A673 (cell line): ENCODE measurements at places on chromosomes 2 and 18. TPM values are rescaled to one million over a fixed set of nuclear protein-coding genes. Genes with fewer than 3 reads are reported as not detected.
A peak's percentile ranks its signal among the peaks of the same experiment; 100 is the strongest.

- no peaks in the 10 kb centered on the region for H3K4me1 ChIP-seq
- no peak for DNase-seq
- no peaks in the 10 kb centered on the region for H3K27me3 ChIP-seq
- H3K36me3 ChIP-seq: no peaks in the 10 kb centered on the region
- no peak overlapping the region for H3K27ac ChIP-seq
Measured at GRCh38 chr18:78213361-78213994, 766.1 kb upstream of the SALL3 start.

DNA sequence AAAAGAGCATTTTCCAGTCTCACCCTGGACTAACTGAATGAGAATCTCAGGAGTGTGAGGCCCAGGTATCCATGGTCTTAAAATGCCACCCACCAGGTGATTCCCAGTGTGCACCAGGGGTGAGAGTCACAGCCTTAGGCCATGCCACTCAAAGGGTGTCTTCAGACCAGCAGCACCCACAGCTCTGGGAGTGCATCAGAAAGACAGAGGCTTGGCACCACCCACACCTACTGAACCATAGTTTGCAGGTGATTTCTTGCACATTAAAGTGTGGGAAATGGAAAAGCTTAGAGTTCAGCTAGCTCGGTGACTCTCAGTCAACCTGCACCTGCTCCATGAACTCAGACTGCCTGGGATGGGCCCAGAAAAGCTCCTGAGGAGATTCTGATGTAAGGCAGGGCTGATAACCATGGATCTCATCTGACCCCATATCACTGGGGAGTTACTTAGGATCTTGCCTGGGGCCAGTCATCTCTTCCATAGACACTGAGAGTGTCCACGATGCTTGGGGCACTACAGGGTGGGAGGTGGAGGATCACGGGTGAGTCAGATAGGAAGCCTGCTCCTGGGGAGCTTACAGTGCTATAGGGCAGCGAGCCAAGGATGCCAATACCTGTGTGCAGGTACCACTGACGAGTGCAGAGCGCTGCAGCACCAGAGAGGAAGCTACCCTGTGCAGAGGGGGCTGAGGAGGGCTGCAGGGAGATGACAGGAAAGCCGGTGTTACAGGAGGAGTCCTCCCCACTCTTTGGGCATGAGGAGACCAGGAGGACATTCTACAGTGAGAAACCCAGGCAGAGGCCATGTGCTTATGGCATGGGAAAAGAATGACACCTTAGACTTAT, 4.6 kb downstream of the IL37 start:
- no peak for DNase-seq
- H3K27me3 ChIP-seq: no peaks in the 10 kb centered on the region
- no peaks in the 10 kb centered on the region for H3K4me1 ChIP-seq
- no peak overlapping the region for H3K27ac ChIP-seq
- no peak overlapping the region for H3K4me3 ChIP-seq

GRCh38 chr2:106995556-106995955, 109.6 kb upstream of the ST6GAL2 start:
- no peak for DNase-seq
- H3K4me1 ChIP-seq: no peaks in the 10 kb centered on the region
- H3K27me3 ChIP-seq: no peaks in the 10 kb centered on the region

DNA sequence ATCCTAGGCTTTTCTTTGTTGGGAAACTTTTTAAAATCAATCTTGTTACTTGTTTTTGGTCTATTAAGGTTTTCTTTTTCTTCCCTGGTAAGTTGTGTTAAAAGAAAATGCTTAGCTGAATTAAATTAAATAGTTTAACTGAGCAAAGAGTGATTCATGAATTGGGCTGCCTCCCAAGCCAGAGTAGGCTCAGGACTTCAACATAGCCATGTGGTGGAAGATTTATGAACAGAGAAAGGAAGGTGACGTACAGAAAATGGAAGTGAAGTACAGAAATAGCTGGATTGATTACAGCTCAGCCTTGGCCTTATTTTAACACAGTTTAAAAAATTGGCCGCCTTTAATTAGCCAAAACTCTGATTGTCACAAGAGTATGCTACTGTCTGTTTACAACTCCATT, 27.9 kb upstream of the GALNT5 start:
- H3K27ac ChIP-seq: no peak overlapping the region
- no peaks in the 10 kb centered on the region for H3K4me1 ChIP-seq
- no peaks in the 10 kb centered on the region for H3K36me3 ChIP-seq
- DNase-seq: no peak
- no peaks in the 10 kb centered on the region for H3K27me3 ChIP-seq

- H3K27me3 ChIP-seq: peaks cover 21% of the 10 kb centered on the region
- H3K4me1 ChIP-seq: no peaks in the 10 kb centered on the region
- H3K4me3 ChIP-seq: no peak overlapping the region
- no peak overlapping the region for H3K27ac ChIP-seq
- no peak for DNase-seq
- no peaks in the 10 kb centered on the region for H3K36me3 ChIP-seq
Measured at GRCh38 chr2:50958504-50958903, 73.4 kb downstream of the NRXN1 start.

DNA sequence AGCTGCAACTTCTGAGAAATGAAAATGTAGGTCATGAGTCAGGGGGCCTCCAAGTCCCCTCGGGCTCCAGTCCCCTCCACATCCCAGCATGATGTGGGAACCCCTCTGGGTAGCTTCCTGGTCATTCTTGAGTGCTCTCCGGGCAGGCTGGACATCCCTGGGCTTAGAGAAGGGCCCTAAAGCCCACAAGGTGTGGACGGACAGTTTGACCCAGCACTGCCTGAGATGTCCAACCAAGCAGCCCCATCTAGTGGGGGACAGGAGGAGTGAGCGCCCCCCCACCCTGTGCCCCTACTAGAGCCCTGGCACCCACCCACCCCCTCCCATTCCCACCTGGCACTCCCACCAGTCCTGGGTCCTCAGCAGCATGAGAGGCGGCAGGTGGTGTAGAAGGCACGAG, 46.0 kb downstream of the CYP27C1 start:
- no peak for DNase-seq
- H3K4me3 ChIP-seq: no peak overlapping the region
- H3K27me3 ChIP-seq: no peaks in the 10 kb centered on the region
- H3K27ac ChIP-seq: no peak overlapping the region
- peaks cover 5% of the 10 kb centered on the region for H3K4me1 ChIP-seq
- H3K36me3 ChIP-seq: no peaks in the 10 kb centered on the region

DNA sequence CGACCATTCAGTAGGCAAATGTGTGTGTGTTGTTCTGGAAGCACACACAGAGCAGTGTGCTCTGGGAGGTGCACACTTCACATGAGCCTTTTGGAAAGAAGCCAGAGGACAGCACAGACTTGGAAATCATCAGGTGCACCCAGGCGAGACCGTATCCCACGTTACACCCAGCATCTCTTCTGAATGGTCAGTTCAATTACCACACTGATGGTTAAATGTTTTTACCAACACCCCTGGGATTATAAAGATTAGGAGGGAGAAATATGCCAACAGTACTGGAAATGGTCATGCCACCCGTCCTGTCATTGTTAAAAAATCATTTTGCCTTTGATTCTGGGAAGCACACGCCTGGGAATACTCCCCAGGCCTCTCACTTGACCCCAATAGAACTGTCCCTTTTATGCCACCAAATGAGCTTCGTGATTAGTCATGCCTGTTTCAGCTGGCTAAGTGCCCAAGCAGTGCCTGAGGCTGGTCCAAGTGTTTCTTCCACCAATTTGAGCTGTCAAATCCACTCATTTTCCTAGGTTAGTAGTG, 183.7 kb downstream of the NRP2 start:
- no peaks in the 10 kb centered on the region for H3K27me3 ChIP-seq
- no peak overlapping the region for H3K27ac ChIP-seq
- no peak for DNase-seq
- H3K4me3 ChIP-seq: no peak overlapping the region
- no peaks in the 10 kb centered on the region for H3K4me1 ChIP-seq

GRCh38 chr2:113091231-113091896, 23.6 kb downstream of the IL1F10 start:
- H3K4me3 ChIP-seq: no peak overlapping the region
- H3K4me1 ChIP-seq: no peaks in the 10 kb centered on the region
- H3K27ac ChIP-seq: no peak overlapping the region

DNA sequence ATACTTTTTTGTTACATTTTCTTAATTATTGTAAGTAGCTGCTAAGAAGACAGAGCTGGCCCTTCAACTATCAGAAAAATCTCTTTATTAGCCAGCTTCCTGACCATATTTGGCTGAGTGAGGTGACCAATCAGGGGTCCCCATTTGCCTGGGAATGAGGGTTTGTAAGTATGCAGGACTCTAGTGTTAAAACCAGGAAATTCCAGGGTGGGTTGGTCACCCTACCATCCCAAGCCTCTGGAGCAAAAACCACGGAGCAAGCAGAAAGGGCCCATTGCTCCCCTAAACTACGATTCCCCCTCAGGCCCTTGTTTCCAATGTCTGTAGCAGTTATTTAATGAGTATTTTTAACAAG, 165.6 kb upstream of the NCKAP5 start:
- DNase-seq: no peak
- H3K4me1 ChIP-seq: no peaks in the 10 kb centered on the region
- no peak overlapping the region for H3K4me3 ChIP-seq
- no peak overlapping the region for H3K27ac ChIP-seq
- no peaks in the 10 kb centered on the region for H3K36me3 ChIP-seq

- no peak overlapping the region for H3K4me3 ChIP-seq
- H3K36me3 ChIP-seq: no peaks in the 10 kb centered on the region
- H3K4me1 ChIP-seq: no peaks in the 10 kb centered on the region
- peak; percentile 10 for DNase-seq
- H3K27ac ChIP-seq: no peak overlapping the region
Measured at GRCh38 chr18:73880387-73880786, 267.2 kb downstream of the FBXO15 start.

DNA sequence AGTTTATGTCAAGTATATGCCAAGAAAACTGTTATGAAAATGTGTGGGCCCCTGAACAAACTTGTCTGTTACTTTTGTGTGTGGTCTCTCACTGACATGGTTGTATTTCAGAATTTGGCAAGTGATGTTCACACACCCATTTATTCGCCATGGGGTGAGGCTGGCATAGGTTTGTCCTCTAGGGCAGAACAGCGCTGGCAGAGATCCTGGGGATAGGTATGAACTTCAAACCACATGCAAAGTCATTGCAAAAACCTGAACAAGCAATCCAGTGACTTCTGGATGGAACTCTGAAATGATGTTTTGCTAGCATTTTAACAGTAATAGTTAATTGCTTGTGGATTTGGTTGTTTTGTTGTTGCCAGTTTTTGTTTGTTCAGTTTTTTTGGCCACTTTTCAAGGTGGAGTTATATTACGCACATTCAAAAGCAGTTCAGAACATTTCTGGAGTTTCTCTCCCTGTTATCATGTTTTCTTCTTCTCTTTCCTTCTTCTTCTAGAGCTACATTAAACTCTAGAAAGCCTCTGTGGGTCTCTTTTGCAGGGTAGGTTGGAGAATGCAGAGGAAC, 78.5 kb downstream of the MDH1 start:
- no peak for DNase-seq
- H3K4me1 ChIP-seq: no peaks in the 10 kb centered on the region
- H3K4me3 ChIP-seq: no peak overlapping the region
- H3K27me3 ChIP-seq: no peaks in the 10 kb centered on the region

FBXO36 gene
- 3.1 and 5.0 TPM in 2 replicates for total RNA-seq

CFC1 gene
- not detected in 2 replicates for total RNA-seq

PLEK gene
- total RNA-seq: not detected in 2 replicates

ALPG gene
- total RNA-seq: not detected in 2 replicates

SCN1A gene
- total RNA-seq: 0.62 and 0.83 TPM in 2 replicates

NOL4 gene
- 34.4 and 36.7 TPM in 2 replicates for total RNA-seq

UGT1A3 gene
- not detected in 2 replicates for total RNA-seq

SP5 gene
- total RNA-seq: not detected in 2 replicates

PARD3B gene
- 7.6 and 7.7 TPM in 2 replicates for total RNA-seq

RND3 gene
- total RNA-seq: 10.2 and 15.0 TPM in 2 replicates

SERPINB3 gene
- not detected in 2 replicates for total RNA-seq

TMEM182 gene
- total RNA-seq: 2.9 and 3.2 TPM in 2 replicates
